ENCODE measurements at places on chromosomes 5 and 9. TPM values are rescaled to one million over a fixed set of nuclear protein-coding genes. Genes with fewer than 3 reads are reported as not detected.

CSF2 gene
- total RNA-seq: 1.2 TPM

CBY3 gene
- total RNA-seq: not detected

PRUNE2 gene
- total RNA-seq: not detected

CAMK2A gene
- total RNA-seq: 1.4 TPM

ADAMTS19 gene
- not detected for total RNA-seq

HTR1A gene
- total RNA-seq: not detected

C1QTNF3 gene
- total RNA-seq: 0.23 TPM

TLE1 gene
- 87.1 TPM for total RNA-seq

SLC1A3 gene
- not detected for total RNA-seq

GABRP gene
- total RNA-seq: not detected

SLC34A1 gene
- total RNA-seq: not detected

SLC46A2 gene
- not detected for total RNA-seq

MAN1B1 gene
- 52.7 TPM for total RNA-seq

SHISAL2B gene
- total RNA-seq: not detected

SV2C gene
- not detected for total RNA-seq

PRDM9 gene
- not detected for total RNA-seq

ARHGEF37 gene
- 1.3 TPM for total RNA-seq

DTWD2 gene
- total RNA-seq: 1.7 TPM

ADAM19 gene
- total RNA-seq: 14.4 TPM

ECM2 gene
- 0.12 TPM for total RNA-seq

CNTLN gene
- 6.3 TPM for total RNA-seq

PTGS1 gene
- 1.3 TPM for total RNA-seq

S1PR3 gene
- 36.6 TPM for total RNA-seq

HRCT1 gene
- 0.14 TPM for total RNA-seq

LIFR gene
- total RNA-seq: 7.5 TPM

IGFBPL1 gene
- total RNA-seq: 2.9 TPM

SVEP1 gene
- total RNA-seq: 1.9 TPM

PCDHGA12 gene
- total RNA-seq: not detected

IL4 gene
- total RNA-seq: not detected

LHX2 gene
- total RNA-seq: 4.6 TPM

ZCCHC7 gene
- total RNA-seq: 13.0 TPM

OR2V2 gene
- not detected for total RNA-seq

ARL14EPL gene
- not detected for total RNA-seq
